T-cell (primary cell): ENCODE measurements at places on chromosomes 4 and X. TPM values are rescaled to one million over a fixed set of nuclear protein-coding genes. Genes with fewer than 3 reads are reported as not detected.

IL13RA2 gene
- total RNA-seq = not detected

DNA sequence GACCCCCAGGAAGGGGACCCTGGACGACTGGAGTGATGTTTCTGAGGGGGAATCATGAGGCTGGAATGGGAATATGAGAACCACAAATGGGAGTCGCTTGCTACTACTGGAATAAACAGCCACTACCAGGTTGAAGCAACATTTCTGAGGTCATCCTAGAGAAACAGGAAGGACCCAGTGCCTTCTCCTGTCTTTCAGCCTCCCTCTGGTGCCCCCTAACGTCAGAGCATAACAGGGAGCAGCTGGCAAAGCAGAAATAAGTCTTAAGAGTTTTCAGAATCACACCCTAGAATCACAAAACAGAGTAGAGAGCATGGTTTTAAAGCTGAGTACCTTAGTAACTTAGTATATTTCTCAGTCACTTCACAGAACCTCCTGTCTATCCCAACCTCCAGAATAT lies 347.8 kb upstream of the PITX2 start:
- DNase-seq = no peak

DNA sequence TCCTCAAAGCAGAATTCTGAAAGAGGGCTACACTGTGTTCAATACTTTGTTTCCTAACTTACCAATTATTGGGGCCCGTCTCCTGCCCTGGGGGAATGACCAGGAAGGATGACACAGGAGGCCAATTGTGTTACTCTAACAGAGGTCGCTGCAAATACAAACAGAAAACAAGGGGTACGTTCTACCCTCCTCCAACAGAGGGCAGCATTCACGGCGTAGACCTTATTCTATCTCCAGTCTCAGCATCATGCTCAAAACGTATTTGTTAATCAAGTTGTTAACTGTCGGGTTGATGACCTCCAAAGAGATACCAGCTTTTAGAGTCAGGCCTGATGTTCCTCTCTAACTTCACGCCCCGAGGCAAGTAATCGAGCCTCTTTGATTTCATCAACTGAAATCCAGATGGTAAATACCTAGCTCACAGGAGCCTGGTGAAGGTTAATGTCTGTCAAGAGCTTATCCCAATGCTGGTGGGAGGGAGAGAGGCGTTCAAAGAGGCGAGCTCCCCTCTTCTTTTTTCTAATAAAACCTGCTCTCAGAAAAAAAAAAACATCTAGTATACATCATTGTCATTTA lies 181.0 kb upstream of the KCNIP4 start:
- no peak for DNase-seq

S100P gene
- total RNA-seq = 2.2 TPM

PPP1R3F gene
- total RNA-seq = 17.4 TPM

- no peak for DNase-seq
Measured at GRCh38 chr4:786074-786741, 39.7 kb downstream of the CPLX1 start.

GRCh38 chr4:73816814-73817213 lies 19.7 kb upstream of the CXCL6 start:
- no peak for DNase-seq

DNA sequence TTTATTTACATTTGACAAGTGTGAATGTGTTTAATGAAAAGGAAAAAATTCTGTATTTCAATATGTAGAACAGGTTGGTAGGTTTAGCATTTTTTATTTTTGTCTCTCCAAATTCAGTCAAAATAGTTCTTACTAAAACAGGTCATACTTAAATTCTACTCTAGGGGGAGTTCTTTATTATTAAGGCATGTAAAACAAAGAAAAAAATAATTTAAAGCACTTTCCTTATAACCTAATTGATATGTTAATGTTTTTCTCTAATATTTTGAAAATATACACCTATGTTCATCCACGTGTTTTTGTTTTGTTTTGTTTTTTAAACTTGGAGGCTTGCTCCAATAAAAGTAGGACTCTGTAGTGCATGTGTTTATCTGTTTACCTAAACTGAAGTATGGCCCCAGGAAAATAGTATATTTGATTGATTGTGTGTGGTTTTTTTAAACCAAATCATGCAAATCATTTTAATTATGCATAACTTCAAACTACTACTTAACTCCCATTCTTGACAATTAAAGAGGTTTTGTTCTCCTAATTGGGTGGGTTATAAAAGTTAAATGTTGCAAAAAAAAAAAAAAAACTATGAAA lies 562.7 kb downstream of the RPA4 start:
- no peak for DNase-seq

MAGEB17 gene
- not detected for total RNA-seq

GRCh38 chr4:120316416-120316815 lies 249.8 kb upstream of the MAD2L1 start:
- no peak for DNase-seq

DNA sequence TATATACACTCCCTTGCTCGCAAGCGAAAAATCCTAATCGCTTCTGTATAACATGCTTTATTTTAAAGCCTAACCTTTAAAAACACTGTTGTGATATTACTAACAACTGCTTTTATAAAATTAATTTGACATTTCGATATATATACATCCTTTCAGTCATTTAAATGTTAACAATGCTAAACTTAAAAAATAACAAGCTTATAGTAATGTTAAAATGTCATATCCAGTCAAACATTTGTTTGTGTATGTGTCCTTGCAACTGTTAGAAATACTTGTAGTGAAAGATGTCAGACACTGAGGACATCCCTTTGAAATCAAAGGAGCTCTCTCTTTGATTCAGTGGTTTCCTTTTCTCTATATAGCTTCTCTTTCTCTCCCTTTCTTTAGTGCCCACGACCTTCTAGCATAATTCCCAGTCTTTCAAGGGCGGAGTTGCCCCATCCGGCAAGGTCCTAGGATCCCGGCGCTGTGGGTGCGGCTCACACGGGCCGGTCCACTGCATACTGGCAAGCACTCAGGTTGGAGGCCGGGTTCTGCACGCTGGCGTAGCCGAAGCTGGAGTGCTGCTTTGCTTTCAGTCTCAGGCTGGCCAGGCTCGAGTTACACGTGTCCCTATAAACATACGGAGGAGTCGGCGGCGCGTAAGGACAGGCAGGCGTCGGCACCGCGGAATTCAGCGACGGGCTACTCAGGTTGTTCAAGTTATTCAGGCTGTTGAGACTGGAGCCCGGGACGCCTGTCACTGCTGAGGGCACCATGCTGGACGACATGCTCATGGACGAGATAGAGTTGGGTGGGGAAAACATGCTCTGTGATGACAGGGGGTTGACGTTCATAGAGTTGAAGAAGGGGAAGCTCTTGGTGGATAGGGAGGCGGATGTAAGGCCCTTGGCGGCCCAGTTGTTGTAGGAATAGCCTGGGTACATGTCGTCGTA lies 5.0 kb downstream of the PITX2 start:
- no peak for DNase-seq

DNA sequence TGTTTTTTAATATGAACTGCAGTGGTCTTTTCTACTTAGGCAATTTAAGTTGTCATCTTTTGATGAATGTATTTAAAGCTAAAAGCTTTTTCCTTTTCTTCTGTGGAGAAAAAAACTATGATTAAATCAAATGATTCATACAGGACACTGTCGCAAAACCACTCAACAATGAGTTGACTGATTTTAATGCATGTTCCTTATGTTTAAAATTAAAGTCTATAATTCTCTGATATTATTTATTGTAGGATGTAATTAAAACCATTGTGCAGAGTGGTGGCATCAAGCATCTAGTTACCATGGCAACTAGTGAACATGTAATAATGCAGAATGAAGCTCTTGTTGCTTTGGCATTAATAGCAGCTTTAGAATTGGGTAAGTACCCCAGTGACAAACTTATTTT lies 172.5 kb downstream of the RAP1GDS1 start:
- DNase-seq = no peak

GRCh38 chrX:10597871-10598270 lies 22.5 kb downstream of the MID1 start:
- DNase-seq = no peak

- no peak for DNase-seq
Measured at GRCh38 chr4:87919941-87920340, 55.6 kb upstream of the SPP1 start.

DNA sequence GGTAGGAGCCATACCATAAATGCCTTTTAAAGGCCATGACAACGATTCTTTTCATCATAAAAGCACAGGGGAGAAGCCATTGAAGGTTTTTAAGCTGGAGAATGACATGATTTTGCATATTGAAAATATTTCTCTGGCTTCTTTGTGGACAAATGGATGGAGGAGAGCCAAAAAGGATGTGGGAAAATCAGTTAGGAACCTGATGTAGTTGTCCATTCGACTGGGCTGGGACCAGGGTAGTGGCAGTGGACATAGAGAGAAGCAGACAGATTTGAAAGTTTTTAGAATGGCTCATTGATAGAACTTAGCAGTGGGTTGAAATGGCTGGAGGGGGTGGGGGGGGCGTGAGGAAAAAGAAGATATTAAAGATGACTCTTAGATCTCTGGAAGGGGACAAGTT lies 19.7 kb upstream of the MSN start:
- DNase-seq = no peak

DNA sequence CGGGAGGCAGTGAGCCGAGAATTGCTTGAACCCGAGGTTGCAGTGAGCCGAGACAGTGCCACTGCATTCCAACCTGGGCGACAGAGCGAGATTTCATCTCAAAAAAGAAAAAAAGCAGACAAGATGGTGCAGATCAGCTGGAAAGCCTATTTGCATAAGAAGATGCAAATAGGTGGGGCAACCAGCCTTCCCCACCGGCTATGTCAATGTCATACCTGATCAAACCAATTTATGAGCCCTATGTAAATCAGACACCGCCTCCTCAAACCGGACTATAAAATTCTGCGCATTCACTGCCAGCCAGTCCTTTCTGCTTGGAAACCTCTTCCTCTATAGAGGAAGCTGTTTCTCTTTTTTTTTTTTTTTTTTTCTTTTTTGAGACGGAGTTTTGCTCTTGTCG lies 64.5 kb upstream of the CHRNA9 start:
- no peak for DNase-seq

SSX4B gene
- not detected for total RNA-seq

GRCh38 chr4:127880763-127881562 lies at the start of gene PLK4:
PLK4 (plus strand) TSS chr4:127880893; CDS start chr4:127881135, 242 bp downstream.
- peak; percentile 90 for DNase-seq

FNIP2 gene
- 10.8 TPM for total RNA-seq

DNA sequence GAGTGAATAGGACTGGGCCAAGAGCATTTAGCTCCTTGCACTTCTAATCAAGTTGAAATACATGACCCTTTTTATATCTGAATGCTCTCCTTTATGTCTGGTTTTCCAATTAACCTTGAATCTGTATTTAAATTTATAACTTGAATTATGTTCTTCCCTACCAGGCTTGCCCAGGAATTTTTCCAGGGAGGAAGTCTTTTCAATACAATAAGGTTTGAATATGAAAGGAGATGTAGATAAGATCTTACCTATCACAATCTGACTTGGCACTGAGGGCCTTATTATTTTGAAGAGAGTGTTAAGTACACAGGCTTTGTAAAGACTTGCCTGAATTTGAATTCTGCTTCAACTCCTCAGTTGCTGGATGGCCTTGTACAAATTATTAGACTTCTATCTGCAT lies 555.7 kb downstream of the PCDH7 start:
- no peak for DNase-seq

STIM2 gene
- total RNA-seq = 75.2 TPM

DNA sequence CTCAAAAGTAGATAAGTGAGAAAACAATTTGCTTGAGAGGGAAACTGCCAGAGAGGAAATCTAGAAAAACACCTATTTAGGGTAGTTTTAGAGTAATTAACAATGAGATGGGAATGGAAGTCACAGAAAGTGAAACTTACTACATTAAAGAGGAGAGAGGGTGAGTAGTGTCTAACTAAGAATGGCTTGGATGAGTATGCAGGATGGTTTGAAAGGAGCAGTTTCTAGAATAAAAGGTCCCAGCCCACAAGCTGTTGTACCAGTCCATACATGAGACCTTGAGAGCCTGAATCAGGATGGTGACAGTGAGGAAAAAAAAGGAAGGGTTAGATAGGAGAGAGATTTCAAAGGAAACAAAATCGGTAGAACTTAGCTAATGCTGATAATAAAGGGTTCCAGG lies 1.3 kb downstream of the GAR1 start:
- no peak for DNase-seq

HSD17B11 gene
- total RNA-seq = 57.7 TPM

DNA sequence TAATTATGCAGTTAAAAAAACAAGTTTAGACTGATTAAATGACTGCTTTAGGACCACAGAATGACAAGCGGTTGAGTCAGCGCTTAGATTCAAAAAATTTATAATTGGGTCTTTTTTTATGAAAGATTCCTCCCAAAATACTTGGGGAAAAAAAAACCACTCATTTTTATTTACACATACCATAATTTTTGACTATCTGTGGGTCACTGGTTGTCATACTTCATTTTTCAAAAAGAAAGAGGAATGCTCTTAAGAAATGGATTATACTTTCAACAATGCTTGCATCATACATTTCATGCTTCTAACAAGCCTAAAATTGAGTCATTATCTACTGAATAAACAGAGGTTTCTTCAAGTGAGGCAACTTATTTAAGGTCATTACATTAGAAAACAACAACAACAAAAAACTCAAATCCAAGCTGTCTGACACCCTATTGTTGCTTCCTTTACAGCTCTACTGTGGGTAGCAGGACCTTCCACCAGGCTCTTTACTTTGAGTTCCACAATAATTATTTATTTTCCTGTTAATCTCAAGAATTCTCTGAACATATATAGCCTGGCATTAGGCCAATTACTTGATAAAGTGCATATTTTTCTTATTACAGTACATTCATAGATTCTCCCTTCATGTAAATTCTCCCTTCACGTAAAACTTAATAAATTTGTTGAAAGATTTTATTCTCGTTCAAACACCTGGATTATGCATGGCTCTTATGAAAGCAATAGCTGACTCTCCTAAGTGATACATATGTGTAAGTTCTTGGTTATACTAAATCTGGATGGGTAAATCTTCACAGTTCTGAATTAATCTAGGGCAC lies 445.5 kb downstream of the PCDH10 start:
- DNase-seq = no peak

DNA sequence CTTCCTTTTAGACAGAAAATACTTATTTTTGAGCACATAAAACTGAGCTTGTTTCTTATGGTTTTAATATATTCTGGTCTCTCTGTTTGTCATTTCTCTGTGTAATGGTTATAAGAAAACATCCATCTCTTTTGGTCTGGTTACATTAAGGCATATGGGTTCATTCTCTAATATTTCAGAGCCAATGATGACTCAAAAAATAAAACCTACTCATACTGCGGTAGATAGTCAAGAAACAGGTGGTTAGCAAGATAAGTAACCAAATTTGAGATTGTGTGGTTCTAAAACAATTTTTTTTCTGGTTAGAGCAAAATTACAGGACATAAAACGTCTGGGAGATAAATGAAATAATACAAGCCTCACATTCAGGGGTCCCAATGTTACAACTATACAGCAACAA lies 654.5 kb downstream of the STIM2 start:
- no peak for DNase-seq
